ENCODE measurements at places on chromosomes 1 and 21. TPM values are rescaled to one million over a fixed set of nuclear protein-coding genes. Genes with fewer than 3 reads are reported as not detected.

The RGS4 gene
- 14.4 TPM for total RNA-seq

The FMO5 gene
- 0.13 TPM for total RNA-seq

The NR5A2 gene
- 4.7 TPM for total RNA-seq

The AMPD1 gene
- total RNA-seq, result not detected

The HSF2BP gene
- total RNA-seq, result 1.0 TPM

The MATN1 gene
- not detected for total RNA-seq

The SYTL1 gene
- 2.2 TPM for total RNA-seq

The ZSWIM5 gene
- total RNA-seq, result 0.08 TPM

The CLDN17 gene
- not detected for total RNA-seq

All from epithelial cell of alveolus of lung (primary cell).